ENCODE measurements at places on chromosomes 12 and 14. TPM values are rescaled to one million over a fixed set of nuclear protein-coding genes. Genes with fewer than 3 reads are reported as not detected.

NYNRIN gene
- total RNA-seq: 0.29 TPM

KRT77 gene
- total RNA-seq: not detected

OR6C1 gene
- not detected for total RNA-seq

RAD9B gene
- total RNA-seq: 3.8 TPM

ACRBP gene
- 13.8 TPM for total RNA-seq

INHBC gene
- total RNA-seq: 0.19 TPM

IL23A gene
- 35.3 TPM for total RNA-seq

NDUFA9 gene
- 58.0 TPM for total RNA-seq

REP15 gene
- not detected for total RNA-seq

KRT7 gene
- total RNA-seq: not detected

RASSF9 gene
- total RNA-seq: not detected

HOXC12 gene
- total RNA-seq: not detected

LTB4R2 gene
- 12.5 TPM for total RNA-seq

DNAI7 gene
- total RNA-seq: 0.57 TPM

CLEC1B gene
- not detected for total RNA-seq

CCDC184 gene
- total RNA-seq: not detected

NAV3 gene
- total RNA-seq: not detected

PLA2G1B gene
- not detected for total RNA-seq

ATL1 gene
- 3.1 TPM for total RNA-seq

SOX5 gene
- total RNA-seq: not detected

PLBD1 gene
- total RNA-seq: 0.25 TPM

SLC6A15 gene
- total RNA-seq: not detected

ARHGAP9 gene
- 287 TPM for total RNA-seq

MAP3K9 gene
- 6.8 TPM for total RNA-seq

MYL2 gene
- not detected for total RNA-seq

ENDOU gene
- total RNA-seq: not detected

BBOF1 gene
- 3.0 TPM for total RNA-seq

MMP19 gene
- total RNA-seq: 0.55 TPM

GALNT16 gene
- total RNA-seq: not detected

B4GALNT3 gene
- total RNA-seq: 0.34 TPM

TMEM132C gene
- not detected for total RNA-seq

NGB gene
- total RNA-seq: not detected

CDK17 gene
- 73.2 TPM for total RNA-seq

IFNG-AS1 gene
- total RNA-seq: 0.88 TPM

SIRT4 gene
- total RNA-seq: 2.4 TPM

CFAP251 gene
- total RNA-seq: 0.49 TPM

SMCO3 gene
- total RNA-seq: not detected

KRT80 gene
- total RNA-seq: not detected

Measured in naive thymus-derived CD8-positive, alpha-beta T cell (primary cell).